GM12892 (cell line): ENCODE measurements at places on chromosomes 13 and 19.

- no peak for DNase-seq
Measured at GRCh38 chr19:43501661-43502418, 2.7 kb downstream of the PHLDB3 start.

DNA sequence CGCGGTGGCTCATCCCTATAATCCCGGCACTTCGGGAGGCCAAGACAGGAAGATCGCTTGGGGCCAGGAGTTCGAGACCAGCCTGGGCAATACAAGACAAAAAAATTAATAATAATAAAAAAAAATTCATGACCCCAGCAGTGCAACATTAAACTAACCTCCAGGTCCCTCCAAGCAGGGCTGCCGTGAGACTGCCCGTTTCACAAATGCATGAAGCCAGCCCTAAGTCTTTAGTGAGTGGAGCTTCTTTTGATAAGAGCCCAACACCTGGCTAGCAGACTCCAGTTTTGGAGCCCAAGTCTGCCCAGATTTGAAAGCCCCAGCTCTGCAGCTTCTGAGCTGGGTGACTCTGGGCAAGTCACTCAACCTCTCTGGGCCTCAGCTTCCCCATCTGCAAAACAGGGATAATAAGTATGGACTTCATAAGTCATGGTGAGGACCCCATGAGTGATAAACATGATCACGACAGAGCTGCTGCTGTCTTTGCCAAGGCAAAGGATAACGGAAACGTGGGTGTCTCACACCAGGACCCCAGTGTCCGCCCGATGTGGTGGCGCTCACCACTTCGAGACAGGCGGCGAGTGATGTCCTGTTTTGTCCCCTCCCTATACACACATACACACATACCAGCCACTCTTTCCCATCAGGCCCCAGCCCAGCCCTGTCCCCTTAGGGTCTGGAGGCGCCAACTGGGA lies 38.4 kb upstream of the NANOS3 start:
- DNase-seq, result no peak

DNA sequence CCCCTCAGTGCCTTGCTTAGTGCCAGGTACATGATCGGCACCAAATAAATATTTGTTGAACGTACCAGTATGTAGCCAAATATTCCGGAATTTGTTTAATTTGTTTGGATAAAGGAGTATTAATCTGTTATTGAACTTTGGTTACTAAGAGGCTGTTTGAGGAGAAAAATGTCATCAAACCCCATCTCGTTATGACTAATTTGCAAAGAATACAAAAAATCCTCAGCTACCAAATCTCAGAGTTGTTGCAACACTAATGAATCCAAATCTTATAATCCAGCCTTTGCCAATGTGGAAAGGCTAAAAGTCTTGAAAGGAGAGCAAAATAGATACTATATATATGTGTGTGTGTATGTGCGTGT lies 79.5 kb downstream of the KLF5 start:
- no peak for DNase-seq

DNA sequence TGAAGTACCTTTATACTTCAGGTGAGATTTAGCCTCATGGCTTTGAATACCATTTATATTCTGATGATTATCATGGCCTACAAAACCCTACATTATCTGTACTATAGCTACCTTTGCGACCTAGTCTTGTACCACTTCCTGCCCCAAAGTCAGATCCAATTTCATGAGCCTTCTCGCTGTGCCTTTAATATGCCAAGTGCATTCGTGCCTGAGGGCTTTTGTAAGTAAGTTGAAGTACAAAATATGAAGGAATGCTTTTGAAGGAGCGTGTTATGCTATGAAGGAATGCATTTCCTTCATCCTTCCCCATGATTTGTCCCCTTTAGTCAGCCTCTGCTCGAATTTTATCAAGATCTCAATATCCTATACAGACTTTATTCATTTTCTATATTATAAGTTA lies 9.2 kb upstream of the RASL11A start:
- no peak for DNase-seq

GRCh38 chr19:49590071-49590970 lies 661 bp upstream of the PRR12 start:
- DNase-seq, result peak; percentile 88
